ENCODE measurements at places on chromosomes 12 and 14. TPM values are rescaled to one million over a fixed set of nuclear protein-coding genes. Genes with fewer than 3 reads are reported as not detected.
A peak's percentile ranks its signal among the peaks of the same experiment; 100 is the strongest.

- DNase-seq, result no peak
Observed at GRCh38 chr12:88662961-88663360, 82.7 kb upstream of the KITLG start.

GRCh38 chr12:10941369-10941768 lies 2.3 kb upstream of the TAS2R14 start:
- DNase-seq, result no peak

GRCh38 chr14:60102389-60102788 lies 10.7 kb downstream of the PCNX4 start:
- DNase-seq, result no peak

DNA sequence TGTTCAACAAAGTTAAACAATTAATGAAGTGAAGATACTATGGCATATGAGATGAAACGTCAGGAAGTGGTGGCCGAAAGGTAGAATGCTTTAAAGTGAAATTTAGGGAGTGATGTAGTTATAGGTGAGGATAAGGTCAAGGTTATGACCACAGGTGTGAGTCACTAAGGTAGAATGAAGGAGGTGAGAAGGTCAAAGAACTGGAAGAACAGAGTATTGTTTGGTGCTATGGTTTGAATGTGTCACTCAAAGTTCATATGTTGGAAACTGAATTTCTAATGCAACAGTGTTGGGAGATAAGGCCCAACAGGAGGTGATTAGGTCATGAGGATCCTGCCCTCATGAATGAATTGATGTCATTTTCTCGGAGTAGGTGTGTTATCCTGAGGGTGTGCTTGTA lies 293.6 kb downstream of the NELL2 start:
- no peak for DNase-seq

GRCh38 chr14:32779840-32780239 lies 158.8 kb upstream of the NPAS3 start:
- no peak for DNase-seq

DNA sequence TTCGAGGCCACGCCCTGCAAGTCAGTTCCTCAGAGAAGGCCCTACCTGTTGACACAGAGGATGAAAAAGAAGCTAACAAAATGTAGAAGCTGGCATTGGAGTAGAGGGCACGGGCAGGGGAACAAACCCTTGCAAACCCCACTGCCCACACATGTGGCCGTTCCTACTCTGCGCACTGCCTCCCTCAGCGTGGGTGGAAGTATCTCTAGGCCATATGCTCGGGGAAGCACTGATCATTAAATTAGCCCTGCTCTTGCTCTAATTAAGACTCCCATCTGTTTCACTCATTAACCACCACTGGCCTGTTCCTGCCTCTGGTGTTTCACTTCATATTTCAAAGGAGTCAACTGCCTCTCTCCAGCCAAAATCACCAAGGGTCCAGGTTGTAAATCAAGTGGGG lies 201.2 kb upstream of the SFSWAP start:
- DNase-seq, result no peak

DNA sequence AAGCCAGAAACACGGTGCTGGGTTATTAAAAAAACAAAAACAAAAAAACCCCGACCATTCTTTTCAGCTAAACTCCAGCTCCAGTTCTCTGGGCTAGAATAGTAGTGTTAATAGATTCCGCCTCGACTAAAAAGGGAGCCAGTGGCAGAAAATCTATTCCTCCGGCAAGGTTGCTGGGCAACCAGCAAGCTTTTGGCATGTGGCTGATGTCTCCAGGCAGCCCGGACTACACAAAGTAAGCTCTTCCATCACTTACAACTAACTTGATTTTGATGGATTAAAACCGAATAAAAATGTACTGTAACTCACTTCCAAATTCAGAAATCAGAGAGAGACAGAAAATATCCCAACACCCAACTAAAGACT lies 126.4 kb upstream of the FOXN3 start:
- DNase-seq, result no peak

- DNase-seq, result no peak
Observed at GRCh38 chr14:44712024-44712815, 205.1 kb upstream of the FSCB start.

DNA sequence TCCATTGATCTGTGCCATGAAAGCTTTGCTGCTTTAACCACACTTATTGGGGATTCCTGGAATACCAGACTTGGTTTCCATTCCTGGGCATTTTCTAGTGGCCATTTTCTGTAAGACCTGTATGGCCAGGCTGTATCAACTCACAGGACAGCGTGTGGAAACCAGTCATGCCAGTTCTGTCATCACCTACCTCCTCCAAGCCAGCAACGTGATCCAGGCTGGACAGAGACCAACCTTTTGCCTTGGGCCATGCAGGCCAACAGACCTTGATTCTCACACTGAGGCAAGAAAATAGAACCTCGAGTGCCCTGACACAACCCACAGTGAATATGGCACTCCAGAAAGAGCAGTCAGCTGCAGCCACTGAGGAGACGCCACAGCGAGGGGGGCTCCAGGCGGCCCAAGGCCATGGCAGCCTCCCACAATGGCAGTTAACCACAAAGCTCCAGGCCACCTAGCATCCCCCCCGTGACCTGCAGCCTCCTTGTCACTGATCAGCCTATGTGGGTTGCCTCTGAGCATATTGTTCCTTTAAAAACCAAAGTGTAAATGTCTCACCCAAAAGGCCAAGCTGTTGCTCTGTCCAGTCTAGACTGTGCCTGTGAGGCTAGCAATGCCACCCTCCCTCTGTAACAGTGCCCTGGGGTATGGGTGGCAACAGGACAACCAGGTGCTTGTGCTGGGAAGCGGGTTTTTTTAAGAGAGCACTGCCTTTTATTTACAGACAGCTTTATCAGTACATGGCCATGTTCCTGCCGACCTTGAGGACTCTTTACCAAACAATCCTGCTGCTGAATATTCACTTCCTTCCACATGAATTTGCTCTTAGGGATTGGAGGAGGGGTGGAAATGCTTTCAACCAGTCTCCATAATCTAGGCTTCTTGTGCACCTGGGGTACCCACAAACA lies 168.7 kb upstream of the HIF1A start:
- DNase-seq, result no peak

DNA sequence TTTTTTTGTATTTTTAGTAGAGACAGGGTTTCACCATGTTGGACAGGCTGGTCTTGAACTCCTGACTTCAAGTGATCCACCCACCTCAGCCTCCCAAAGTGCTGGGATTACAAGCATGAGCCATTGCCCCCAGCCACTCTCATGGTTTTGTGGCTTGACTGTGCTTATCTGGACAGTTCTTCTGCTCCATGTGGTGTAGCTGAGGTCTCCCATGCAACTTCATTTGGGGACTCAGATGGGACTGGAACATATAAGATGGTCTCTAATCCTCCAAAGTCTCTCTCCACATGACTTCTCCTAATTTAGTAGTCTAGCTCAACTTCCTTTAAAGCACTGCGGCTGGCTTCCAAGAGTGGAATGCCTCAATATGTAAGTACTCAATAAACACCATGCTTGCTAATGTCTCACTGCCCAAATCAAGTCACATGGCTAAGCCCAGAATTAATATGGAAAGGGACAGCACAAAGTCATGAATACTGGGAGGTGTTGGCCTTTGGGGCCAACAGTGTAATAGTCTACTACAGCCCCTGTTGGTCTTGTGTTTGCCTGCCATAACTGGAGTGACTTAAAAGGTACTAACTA lies 7.4 kb downstream of the INHBC start:
- DNase-seq, result no peak

- DNase-seq, result no peak
Observed at GRCh38 chr12:92629349-92630065, 73.3 kb upstream of the PLEKHG7 start.

- DNase-seq, result no peak
Observed at GRCh38 chr14:47541662-47542061, 133.7 kb downstream of the MDGA2 start.

- DNase-seq, result no peak
Observed at GRCh38 chr12:57772429-57773322, at the start of gene EEF1AKMT3. TSS of gene EEF1AKMT3 (plus strand) at chr12:57772614. CDS start at chr12:57772725, 111 bp downstream.

- DNase-seq, result no peak
Observed at GRCh38 chr12:114673169-114673833, 10.7 kb downstream of the TBX3 start.

DNA sequence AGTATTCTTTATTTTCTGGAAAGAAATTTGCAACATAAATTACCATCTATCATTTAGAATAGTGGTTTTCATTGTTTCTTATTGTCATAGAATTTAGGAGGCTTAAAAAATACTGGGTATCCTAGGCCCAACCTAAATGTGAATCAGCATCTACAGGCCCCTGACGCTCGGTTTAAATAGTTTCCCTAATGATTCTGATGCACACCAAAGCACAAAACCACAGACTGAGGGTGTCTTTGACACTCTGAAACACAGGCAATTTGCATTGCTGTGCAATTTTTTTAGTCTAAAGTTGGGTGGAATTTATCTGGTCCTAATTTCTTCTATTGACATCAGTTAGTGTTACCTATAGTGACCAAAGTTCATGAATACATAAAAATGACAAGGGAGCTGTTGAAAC lies 87.6 kb upstream of the SSTR1 start:
- DNase-seq, result no peak

DNA sequence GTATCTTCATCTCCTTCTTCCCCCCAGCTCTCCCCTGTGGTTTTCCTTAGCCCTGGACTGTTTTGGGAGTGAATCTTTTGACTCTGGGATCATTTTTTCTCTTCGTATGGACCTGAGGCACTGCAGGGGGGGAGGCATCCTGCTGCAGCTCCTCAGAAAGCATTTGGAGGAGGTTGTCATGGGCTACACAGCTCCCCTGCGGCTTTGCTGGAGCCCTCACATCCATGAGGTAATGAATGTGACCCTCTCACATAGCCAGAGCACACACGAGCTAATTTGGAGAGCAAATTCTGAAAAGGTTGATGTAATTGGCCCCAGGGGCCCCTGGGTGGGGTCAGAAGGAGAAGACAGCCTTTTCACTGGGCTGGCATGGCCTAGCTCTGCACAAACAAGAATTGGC lies 110.9 kb downstream of the PAH start:
- no peak for DNase-seq

DNA sequence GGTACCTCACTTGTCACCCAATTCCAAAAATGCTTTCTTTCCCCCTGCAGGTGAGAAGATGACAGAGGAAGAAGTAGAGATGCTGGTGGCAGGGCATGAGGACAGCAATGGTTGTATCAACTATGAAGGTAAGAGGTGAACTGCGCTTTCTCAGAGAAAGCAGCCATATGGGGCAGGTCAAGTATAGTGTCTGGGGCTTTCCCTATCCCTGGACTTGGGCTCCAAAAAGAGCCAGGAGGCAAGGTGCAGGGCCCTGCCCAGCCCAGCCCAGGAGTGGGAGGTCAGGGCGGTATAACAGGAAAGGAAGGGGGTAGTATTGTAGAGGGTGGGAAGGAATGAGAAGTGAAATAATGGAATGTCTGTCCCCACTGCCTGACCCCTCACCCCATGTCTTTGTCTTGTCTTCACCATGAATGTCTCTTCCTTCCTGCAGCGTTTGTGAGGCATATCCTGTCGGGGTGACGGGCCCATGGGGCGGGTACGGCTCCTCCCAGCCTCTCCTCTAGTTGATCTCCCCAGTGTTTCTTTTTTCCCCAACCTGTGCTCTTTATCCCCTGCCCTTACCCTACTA lies 2.1 kb downstream of the MYL6 start:
- peak; percentile 58 for DNase-seq

DNA sequence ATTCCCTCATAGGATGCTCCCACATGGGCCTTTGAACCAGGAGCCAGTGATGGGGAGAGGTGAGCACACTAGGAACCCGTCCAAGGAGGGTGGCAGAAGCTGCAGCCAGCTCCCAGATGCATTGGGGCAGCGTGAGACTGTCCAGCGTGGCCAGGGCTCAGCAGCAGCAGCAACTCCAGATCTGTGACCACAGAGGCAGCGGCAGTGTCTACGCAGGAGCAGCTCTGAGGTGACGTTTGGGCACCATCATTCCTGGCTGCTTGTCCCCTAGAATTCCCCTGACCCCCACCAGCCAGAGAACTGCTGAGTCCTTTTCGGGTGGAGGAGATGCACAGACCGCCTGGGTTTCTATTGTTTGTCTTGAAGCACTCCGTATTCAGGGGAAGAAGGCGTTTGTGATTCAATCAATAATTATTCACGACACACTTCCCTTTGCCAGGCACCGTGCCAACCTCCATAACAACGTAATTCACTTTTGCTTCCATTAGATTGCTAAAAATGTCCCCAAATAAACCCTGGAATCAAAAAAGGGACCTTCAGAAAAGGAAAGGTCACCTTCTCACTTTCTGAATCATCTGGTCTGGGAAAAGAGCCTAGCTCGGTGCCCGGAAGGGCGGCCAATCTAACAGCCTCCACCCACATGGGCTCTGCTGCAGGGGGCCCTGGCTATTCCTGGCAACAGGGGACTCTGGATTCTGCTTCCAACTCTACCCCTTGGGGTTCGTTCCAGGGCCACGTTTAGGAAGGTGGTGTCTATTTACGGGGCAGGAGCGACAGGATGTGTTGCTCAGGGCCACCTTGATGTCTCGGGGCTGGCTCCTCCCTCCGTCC lies 11.4 kb upstream of the BDKRB2 start:
- no peak for DNase-seq

DNA sequence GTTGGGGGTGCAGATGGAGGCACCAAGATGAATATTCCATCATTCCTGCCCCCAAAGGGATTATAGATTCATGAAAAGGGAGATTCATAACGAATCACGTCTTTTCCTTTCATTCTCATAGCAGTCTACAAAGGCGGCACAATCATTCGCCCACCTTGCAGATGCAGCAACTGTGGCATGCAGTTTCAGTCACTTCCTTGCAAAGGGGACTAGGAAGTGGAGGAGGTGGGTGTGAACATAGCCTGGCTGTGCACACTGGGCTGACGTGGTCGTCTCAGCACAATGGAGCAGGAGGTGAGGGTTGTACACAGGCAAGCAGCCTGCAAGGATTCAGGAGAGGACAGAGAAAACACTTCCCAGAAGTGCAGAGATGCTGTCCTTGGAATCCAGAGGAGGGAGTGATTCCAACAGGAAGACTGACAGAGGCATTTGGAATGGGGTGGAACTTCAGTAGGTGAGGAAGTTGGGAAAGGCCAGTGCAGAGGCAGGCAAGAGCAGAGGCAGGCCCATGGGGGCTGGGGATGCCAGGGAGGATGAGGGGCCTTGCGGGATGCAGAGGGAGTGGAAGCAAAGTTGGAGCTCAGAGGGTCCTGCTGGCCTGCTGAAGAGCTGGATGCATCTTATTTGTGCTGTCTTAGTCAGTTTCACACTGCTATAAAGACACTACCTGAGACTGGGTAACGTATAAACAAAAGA lies 21.9 kb upstream of the PPP2R5C start:
- no peak for DNase-seq

- no peak for DNase-seq
Observed at GRCh38 chr12:82593143-82593542, 93.6 kb upstream of the TMTC2 start.

DNA sequence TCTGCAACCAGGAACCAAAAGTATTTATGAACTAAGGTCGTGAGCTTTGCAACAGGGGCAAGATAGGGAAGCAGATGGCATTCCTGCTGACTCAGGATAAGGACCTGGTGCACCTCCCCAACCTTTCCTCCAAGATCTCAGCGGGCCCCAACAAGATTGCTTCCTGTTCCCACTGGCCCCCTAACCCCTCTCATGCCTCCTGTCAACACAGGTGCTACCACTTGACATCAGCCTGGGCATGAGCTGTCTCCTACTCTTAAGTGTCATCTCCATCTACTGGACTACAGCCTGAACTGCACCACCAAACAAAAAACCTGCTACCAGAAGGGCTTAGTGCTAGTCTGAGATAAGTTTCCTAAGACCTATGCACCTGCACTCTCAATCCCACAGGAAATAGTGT lies 32.7 kb downstream of the MED6 start:
- DNase-seq, result peak; percentile 13

BDKRB1 gene
- 6.1 TPM for total RNA-seq

FITM1 gene
- total RNA-seq, result not detected

LRIG3 gene
- 30.7 TPM for total RNA-seq

PSMA6 gene
- total RNA-seq, result 344 TPM

MUCL1 gene
- not detected for total RNA-seq

SOAT2 gene
- total RNA-seq, result 0.17 TPM

TSPAN8 gene
- 55.8 TPM for total RNA-seq

LPAR5 gene
- 2.5 TPM for total RNA-seq

BDKRB2 gene
- total RNA-seq, result 0.89 TPM

LGR5 gene
- total RNA-seq, result 2.2 TPM
